ENCODE measurements at places on chromosomes 3 and 15. TPM values are rescaled to one million over a fixed set of nuclear protein-coding genes. Genes with fewer than 3 reads are reported as not detected.

- no peak for DNase-seq
- H3K27ac ChIP-seq = no peak overlapping the region
- no peak overlapping the region for H3K4me3 ChIP-seq
- no peaks in the 10 kb centered on the region for H3K27me3 ChIP-seq
These were observed 33.9 kb downstream of the RNU5B-1 start for GRCh38 chr15:65338366-65338765.

DNA sequence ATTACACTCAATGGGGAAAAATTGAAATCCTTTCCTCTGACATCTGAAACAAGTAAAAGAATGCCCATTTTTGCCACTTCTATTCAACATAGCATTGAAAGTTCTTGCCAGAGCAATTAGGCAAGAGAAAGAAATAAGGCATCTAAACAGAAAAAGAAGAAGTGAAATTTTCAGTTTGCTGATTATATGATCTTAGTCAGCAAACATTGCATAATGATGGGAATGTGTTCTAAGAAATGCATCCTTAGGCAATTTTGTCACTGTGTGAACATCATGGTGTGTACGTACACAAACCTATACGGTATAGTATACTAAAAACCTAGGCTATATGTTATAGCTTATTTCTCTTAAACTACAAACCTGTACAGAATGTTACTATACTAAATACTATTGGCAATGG, 278.0 kb downstream of the CGGBP1 start:
- no peak overlapping the region for H3K27ac ChIP-seq
- no peak for DNase-seq
- no peaks in the 10 kb centered on the region for H3K27me3 ChIP-seq
- H3K36me3 ChIP-seq = no peaks in the 10 kb centered on the region

- DNase-seq = no peak
- no peak overlapping the region for H3K27ac ChIP-seq
- no peak overlapping the region for H3K4me3 ChIP-seq
- H3K4me1 ChIP-seq = no peaks in the 10 kb centered on the region
- no peaks in the 10 kb centered on the region for H3K27me3 ChIP-seq
- H3K36me3 ChIP-seq = no peaks in the 10 kb centered on the region
These were observed 311.6 kb upstream of the RASGRP1 start for GRCh38 chr15:38876211-38876610.

- no peaks in the 10 kb centered on the region for H3K4me1 ChIP-seq
- no peak overlapping the region for H3K4me3 ChIP-seq
- H3K27me3 ChIP-seq = no peaks in the 10 kb centered on the region
- H3K27ac ChIP-seq = no peak overlapping the region
- DNase-seq = no peak
These were observed 101.8 kb downstream of the LRRK1 start for GRCh38 chr15:101020945-101021344.

DNA sequence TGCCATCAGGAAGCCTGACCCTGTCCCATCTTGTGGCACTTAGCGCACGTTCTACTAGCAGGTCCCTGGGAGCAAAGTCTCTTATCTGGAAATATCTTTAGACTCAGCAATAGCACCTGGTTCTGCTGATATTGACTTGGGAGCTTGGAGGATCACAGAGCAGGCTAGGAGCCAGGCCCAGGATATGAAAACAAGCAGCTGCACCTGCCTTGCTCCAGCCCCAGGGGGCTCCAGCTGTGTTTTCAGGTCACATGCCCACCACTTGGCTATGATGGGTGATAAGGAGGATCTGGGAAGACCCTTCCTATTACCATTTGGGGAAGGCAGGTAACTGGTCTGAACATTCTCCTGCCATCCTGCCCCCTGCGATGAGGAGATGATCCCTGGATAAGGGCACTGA, 87.8 kb downstream of the C3orf70 start:
- H3K4me3 ChIP-seq = no peak overlapping the region
- H3K27ac ChIP-seq = no peak overlapping the region
- no peaks in the 10 kb centered on the region for H3K27me3 ChIP-seq
- DNase-seq = no peak
- no peaks in the 10 kb centered on the region for H3K36me3 ChIP-seq

DNA sequence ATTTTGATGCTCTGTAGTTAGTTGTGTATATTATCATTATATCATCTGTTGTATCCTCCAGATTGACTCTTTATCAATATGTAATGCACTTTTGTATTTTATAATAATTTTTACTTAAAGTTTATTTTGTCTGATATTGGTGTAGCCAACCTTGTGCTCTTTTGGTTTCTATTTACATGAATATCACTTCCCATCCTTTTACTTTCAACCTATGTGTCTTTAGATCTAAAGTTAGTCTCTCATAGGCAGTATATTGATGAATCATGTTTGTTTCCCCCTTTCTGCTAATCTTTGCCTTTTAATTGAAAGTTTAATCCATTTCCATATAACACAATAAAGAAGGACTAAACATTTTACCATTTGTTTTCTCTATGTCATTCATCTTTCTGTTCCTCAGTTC, 28.1 kb upstream of the CD200R1L start:
- H3K4me3 ChIP-seq = no peak overlapping the region
- no peak overlapping the region for H3K27ac ChIP-seq
- H3K4me1 ChIP-seq = no peaks in the 10 kb centered on the region
- no peaks in the 10 kb centered on the region for H3K27me3 ChIP-seq

GRCh38 chr3:77321646-77322045, 281.7 kb downstream of the ROBO2 start:
- peaks cover 9% of the 10 kb centered on the region for H3K4me1 ChIP-seq
- H3K36me3 ChIP-seq = no peaks in the 10 kb centered on the region
- no peak overlapping the region for H3K4me3 ChIP-seq
- no peak overlapping the region for H3K27ac ChIP-seq

- peaks cover 15% of the 10 kb centered on the region for H3K4me1 ChIP-seq
- no peaks in the 10 kb centered on the region for H3K27me3 ChIP-seq
- no peaks in the 10 kb centered on the region for H3K36me3 ChIP-seq
- DNase-seq = no peak
- no peak overlapping the region for H3K4me3 ChIP-seq
These were observed 725.9 kb downstream of the TUSC7 start for GRCh38 chr3:117435506-117435905.

DNA sequence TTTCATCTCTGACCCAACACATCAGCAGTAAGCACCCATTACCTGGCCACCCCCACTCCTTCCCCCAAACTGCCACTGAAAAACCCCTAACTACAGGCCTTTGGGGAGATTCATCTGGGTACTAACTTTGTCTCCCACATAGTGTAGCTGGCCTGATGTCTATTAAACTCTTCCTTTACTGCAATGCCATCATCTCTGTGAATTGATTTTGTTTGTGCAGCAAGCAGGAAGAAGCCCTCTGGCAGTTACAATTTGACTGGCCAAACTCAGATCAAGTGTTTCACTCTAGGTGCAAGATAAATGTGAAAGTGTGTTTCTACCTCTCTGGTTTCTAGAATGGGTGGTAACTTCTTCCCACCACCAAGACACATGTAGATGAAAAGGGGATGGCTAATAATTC, 26.7 kb upstream of the OR5K4 start:
- no peak overlapping the region for H3K27ac ChIP-seq
- no peaks in the 10 kb centered on the region for H3K27me3 ChIP-seq
- H3K4me1 ChIP-seq = peaks cover 9% of the 10 kb centered on the region
- no peak overlapping the region for H3K4me3 ChIP-seq
- no peaks in the 10 kb centered on the region for H3K36me3 ChIP-seq

Gene SPESP1
- 2.1 TPM for total RNA-seq

Gene INKA1
- total RNA-seq = 2.6 TPM

Gene CD47
- total RNA-seq = 34.3 TPM

Gene OR4M2
- not detected for total RNA-seq
